Uterine smooth muscle cell (primary cell): ENCODE measurements at places on chromosomes 16 and 17. TPM values are rescaled to one million over a fixed set of nuclear protein-coding genes. Genes with fewer than 3 reads are reported as not detected.

The CCL16 gene
- not detected in 2 replicates for total RNA-seq

The UBE2Z gene
- 64.6 and 74.8 TPM in 2 replicates for total RNA-seq

The CCL8 gene
- not detected in 2 replicates for total RNA-seq

The CCL17 gene
- total RNA-seq = not detected in 2 replicates

The KRT10 gene
- total RNA-seq = 2.3 and 4.0 TPM in 2 replicates

The TAOK1 gene
- total RNA-seq = 66.6 and 72.6 TPM in 2 replicates

The B4GALNT2 gene
- total RNA-seq = under 0.01 TPM in 1 of 2 replicates, not detected in the other

The ODAD4 gene
- 0.50 and 1.3 TPM in 2 replicates for total RNA-seq

The ERI2 gene
- total RNA-seq = 29.6 and 67.8 TPM in 2 replicates

The GCGR gene
- not detected in 2 replicates for total RNA-seq

The ENDOV gene
- 23.5 and 27.0 TPM in 2 replicates for total RNA-seq

The BIRC5 gene
- total RNA-seq = 41.4 and 109 TPM in 2 replicates

The HAP1 gene
- total RNA-seq = under 0.01 TPM in 1 of 2 replicates, not detected in the other

The FBXL16 gene
- 0.37 and 0.44 TPM in 2 replicates for total RNA-seq

The CAPNS2 gene
- 0.66 and 0.87 TPM in 2 replicates for total RNA-seq

The TAOK2 gene
- total RNA-seq = 56.2 and 62.0 TPM in 2 replicates

The RNF43 gene
- total RNA-seq = under 0.01 TPM in 1 of 2 replicates, not detected in the other

The ALOX12B gene
- not detected in 2 replicates for total RNA-seq

The CA5A gene
- total RNA-seq = not detected in 2 replicates

The SGF29 gene
- 9.4 and 10.0 TPM in 2 replicates for total RNA-seq

The APRT gene
- total RNA-seq = 60.5 and 67.5 TPM in 2 replicates

The CD300LF gene
- not detected in 2 replicates for total RNA-seq

The EVI2B gene
- total RNA-seq = 0.12 TPM in 1 of 2 replicates, not detected in the other

The CCL2 gene
- 6.3 and 12.0 TPM in 2 replicates for total RNA-seq

The FOXF1 gene
- 7.2 and 12.2 TPM in 2 replicates for total RNA-seq

The TNFSF12 gene
- total RNA-seq = 6.1 and 10.0 TPM in 2 replicates

The GINS3 gene
- 2.7 and 7.5 TPM in 2 replicates for total RNA-seq

The SEZ6L2 gene
- 2.1 and 10.0 TPM in 2 replicates for total RNA-seq

The LAT gene
- 0.33 and 0.87 TPM in 2 replicates for total RNA-seq

The UNC45B gene
- not detected in 2 replicates for total RNA-seq

The ABAT gene
- 0.44 and 1.2 TPM in 2 replicates for total RNA-seq

The SRL gene
- under 0.01 and 0.11 TPM in 2 replicates for total RNA-seq

The KRT27 gene
- not detected in 2 replicates for total RNA-seq

The SPIRE2 gene
- 1.1 and 1.4 TPM in 2 replicates for total RNA-seq

The PERCC1 gene
- not detected in 2 replicates for total RNA-seq

The KIF19 gene
- total RNA-seq = not detected in 2 replicates

The SLC13A2 gene
- total RNA-seq = not detected in 2 replicates

The NOL3 gene
- 10.4 and 14.6 TPM in 2 replicates for total RNA-seq

The HOXB7 gene
- 1.4 and 1.7 TPM in 2 replicates for total RNA-seq

The PKMYT1 gene
- 3.5 and 16.8 TPM in 2 replicates for total RNA-seq

The CSF3 gene
- 0.25 and 1.4 TPM in 2 replicates for total RNA-seq

The PIRT gene
- total RNA-seq = not detected in 2 replicates

The SLC6A2 gene
- total RNA-seq = not detected in 2 replicates

The RGS9 gene
- total RNA-seq = 2.2 and 2.9 TPM in 2 replicates

The CRYM gene
- 2.2 and 4.4 TPM in 2 replicates for total RNA-seq

The MYH13 gene
- total RNA-seq = not detected in 2 replicates

The KCTD2 gene
- total RNA-seq = 15.2 and 15.5 TPM in 2 replicates

The DPEP2 gene
- not detected in 2 replicates for total RNA-seq

The CLDN6 gene
- total RNA-seq = not detected in 2 replicates

The PNMT gene
- 0.22 TPM in 1 of 2 replicates, not detected in the other for total RNA-seq

The C17orf107 gene
- total RNA-seq = 1.5 and 8.2 TPM in 2 replicates

The KRTAP4-1 gene
- total RNA-seq = 0.11 TPM in 1 of 2 replicates, not detected in the other

The CXCL16 gene
- 0.33 and 1.6 TPM in 2 replicates for total RNA-seq
